Keratinocyte (primary cell): ENCODE measurements at places on chromosomes 2 and 18.
A peak's percentile ranks its signal among the peaks of the same experiment; 100 is the strongest.

GRCh38 chr2:10962004-10962403 is 50.3 kb downstream of the KCNF1 start:
- no peak for DNase-seq

- DNase-seq, result no peak
Measured at GRCh38 chr2:224884188-224884587, 158.1 kb downstream of the DOCK10 start.

- no peak for DNase-seq
Measured at GRCh38 chr2:83826577-83826976, 632.5 kb downstream of the SUCLG1 start.

GRCh38 chr2:72128059-72128842 is 19.4 kb downstream of the CYP26B1 start:
- DNase-seq, result no peak

DNA sequence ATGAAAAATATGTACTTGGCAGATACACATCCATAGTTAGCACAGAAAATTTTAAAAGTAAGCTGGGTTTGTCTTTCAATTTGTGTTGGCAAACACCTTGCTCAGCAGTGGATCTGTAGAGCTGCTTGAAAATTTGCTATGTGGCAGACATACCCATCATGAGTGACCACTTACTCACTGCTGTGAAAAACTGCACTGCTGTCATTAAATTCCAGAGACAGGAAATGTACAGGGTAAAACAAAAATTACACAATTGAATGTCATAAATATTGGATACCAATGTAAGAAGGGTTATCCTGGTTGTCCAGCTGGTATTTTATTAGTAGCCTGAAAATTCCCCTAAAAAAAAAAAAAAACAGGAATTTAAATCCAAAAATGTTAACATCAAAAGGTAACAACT is 24.5 kb downstream of the NIF3L1 start:
- DNase-seq, result no peak

- DNase-seq, result no peak
Measured at GRCh38 chr18:63376538-63376937, 9.5 kb upstream of the KDSR start.

DNA sequence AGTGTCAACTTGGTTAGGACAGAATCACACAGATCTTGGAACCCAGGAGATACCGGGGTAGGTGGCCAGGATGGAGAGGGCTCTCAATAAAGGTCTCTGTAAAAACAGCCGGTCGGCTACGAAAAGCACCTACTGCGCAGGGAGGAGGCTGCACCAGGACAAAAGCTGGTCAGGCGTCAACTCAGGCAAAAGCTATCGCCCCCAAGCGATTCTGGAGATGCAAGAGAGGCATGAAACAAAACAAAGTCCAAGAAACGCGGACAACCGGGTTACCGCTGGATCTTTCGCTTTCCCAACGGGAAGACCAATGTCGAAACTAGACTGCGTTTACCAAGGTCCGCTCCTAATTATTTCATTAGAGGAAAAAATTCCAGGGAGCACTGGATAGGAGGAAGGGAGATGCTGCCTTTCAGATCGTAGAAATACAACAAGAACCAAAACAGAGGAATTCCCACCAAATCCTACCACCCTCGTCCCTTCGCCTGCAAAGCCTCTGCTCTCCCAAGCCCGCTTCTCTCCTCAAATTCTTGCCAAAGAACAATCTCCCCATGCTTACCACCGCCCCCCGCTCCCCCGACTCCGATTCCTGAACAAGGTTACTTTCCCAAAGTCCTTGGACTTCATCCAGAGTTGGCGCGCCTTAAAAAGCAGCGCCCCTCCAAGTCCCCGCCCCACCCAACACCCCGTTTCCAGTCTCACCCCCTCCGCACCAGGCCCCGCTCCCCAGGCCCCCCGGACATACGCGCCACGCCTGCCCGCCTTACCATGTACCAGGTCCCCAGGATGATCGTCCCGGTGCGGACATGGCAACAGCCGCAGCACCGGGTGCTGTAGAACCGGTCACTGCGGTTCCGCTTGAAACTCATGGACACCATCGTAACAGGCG is 539 bp downstream of the LAPTM4A start:
- no peak for DNase-seq

GRCh38 chr2:12787891-12788801 is 71.4 kb downstream of the TRIB2 start:
- DNase-seq, result no peak

- DNase-seq, result no peak
Measured at GRCh38 chr2:100200985-100201384, 58.6 kb upstream of the AFF3 start.

DNA sequence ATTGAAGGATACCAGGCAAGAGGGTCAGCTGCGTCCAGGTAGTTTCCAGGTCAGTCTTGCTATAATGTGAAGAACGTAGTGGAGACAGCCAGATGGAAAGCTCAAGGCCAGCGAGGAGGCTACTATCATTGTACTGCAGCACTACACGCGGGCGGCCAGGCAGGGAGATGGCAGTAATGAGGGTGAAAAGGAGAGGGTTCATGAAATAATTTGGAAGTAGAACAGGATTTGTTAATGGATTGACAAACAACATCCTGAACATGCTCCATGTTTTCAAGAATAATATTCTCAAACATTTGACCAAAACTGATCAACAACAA is 17.1 kb downstream of the SPIRE1 start:
- DNase-seq, result no peak

DNA sequence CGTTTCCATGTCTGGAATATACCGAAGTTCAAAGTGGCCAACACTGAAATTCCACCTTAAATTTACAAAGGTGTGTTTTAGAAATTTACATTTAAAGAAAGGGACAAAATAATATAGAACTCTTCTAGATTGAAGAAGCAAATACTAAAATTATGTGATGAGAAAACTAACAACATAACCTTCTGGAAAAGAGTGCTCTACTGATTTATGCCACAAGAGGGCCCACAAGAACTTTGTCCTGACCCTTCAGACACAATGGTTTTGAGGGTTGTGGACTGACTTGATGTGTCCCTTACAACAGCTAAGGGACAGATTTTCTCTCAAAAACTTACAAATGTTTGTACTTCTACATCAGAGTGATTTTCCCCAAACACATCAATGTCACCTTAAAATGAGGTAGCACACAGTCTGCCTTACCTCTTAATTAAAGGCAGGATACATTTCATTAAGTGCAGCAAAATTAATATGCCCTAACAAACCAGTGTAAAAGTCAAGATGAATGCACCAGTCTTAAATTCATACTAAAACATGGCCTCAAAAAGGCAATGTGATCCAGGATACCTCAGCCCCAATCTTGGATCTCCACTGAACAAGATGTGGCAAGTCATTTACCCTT is 36.2 kb downstream of the EIF2AK3 start:
- DNase-seq, result peak; percentile 11

DNA sequence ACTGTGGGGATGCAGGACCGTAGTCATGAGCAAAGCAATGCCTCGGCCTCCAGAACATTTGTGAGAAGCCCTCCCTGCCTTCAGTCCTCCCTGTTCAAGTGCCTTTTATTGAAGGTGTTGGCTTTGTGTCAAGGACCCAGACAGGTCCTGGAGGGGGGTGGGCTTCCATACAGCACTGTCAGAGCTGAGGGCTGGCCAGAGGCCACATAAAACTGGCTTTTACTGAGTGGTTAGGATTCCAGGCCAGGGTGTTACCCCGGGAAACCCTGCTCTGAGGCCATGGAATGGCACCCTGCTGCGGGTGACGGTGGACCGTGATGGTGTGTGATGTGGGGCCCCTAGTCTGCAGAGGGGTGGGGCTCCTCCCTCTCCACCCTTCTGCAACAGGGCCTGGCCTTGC is 41.6 kb downstream of the TOGARAM2 start:
- no peak for DNase-seq

GRCh38 chr18:67400502-67401117 is 115.9 kb downstream of the DSEL start:
- DNase-seq, result no peak

DNA sequence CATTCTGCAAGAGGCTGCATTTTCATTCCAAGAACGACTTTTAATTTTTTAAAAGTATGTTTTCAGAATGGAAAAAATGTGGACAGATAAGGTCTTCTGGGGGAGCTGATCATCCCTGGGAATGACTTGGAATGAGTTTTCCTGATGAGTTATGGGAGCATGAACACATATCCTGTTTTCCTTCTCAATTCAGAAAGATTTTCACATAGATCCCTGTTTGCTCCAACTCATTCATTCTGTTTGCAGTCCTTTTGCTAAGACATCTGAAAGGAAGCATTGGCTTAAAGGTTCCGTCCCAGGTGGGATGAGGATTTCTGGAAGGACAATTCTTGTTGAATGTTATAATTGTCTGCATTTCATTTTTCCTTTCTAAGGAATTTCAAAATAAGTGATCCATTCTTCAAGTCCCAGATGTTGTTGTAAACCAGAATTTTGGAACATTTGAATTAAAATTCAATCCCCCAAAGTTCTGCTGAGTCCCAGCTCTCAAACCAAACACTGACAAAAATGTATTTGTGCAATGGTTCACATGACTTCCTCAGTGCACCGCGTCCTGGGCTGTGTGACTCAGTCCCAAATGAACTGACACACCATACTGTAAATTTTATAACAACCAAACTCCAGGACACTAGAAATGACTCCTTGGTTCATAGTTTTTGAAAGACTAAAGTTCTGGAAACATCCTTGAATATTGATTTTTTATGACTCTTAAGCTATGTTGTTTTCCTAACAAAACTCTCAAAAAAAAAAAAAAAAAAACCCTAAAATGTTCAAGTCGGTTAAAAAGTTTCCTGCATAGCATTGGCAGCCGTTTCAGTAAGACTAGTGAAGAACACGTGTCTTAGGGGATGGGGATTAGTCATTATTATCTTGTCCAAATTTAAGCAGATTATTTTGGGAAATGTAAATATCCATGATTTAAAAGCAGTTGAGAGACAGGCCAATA is 281.8 kb upstream of the TCF4 start:
- no peak for DNase-seq

DNA sequence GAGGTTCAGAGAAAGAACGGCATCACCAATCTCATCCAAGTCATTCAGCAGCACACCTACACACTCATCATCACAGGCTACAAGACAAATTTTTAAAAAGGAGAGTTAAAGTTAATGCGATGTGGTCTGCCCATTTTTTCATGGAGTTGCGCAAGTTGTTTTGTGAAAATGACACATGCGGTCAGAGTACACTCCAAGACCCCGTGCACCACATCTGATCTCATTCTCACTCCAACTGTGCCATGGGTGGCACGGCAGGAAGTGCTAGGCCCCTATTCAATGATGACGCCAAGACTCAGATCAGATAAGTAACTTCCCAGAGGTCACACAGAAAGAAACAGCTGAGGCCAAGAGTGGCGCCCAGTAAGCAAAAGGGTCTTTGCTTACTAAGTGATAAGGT is 119.8 kb downstream of the LAMA1 start:
- no peak for DNase-seq

- DNase-seq, result no peak
Measured at GRCh38 chr2:233346930-233347329, 7.4 kb upstream of the DGKD start.

DNA sequence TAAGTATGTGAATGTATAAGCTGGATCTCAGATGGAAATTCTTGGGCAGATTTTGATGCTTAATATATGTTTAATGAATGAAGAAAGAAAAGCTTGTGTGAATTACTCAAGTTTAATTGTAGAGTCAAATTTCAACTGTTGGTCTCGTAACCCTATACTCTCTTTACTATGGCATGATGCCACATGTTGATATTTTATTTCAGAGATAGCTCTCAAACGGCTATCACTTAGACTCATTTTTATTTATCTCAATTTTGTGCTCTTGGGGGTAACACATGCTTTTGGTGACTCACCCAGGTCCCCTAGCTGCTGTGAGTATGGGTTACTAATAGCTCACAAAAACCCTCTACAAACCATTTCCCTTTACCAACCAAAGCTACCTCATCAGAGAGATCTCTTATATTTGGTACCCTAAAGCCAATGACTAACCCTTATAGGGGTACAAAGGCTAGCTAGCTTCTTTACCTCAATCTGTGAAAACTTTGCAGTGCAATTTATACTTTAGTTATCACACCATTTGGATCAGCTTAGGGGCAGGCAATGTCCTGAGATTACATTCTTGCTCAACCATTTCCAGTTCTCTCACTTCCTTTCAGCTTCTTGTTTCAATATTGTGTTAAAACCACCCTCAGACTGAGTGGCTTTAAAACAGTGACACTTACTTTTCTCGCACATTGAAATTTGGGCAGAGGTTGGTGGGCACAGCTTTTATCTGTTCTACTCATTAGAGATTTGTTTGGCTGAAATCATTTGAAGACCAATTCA is 240.3 kb downstream of the CDH7 start:
- no peak for DNase-seq

DNA sequence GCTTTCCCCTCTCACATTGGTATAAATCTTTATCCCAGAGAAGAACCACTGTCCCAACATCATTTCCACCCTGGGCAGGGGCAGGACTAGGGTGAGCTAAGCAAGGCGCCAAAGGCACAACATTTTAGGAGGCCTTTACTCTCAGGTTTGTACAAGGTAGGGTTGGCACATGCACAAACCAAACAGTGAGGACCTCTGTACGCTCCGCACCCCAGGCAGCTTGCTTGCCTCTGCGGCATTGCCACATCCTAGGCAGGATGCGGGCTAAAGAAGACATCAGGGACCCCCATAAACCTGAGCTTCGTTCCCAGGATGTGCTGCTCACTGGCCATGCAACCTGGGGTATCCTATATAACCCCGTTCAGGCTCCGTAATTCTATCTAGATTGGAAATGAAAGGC is 128.1 kb upstream of the DAPL1 start:
- DNase-seq, result no peak

GRCh38 chr2:14094592-14094991 is 537.9 kb upstream of the LRATD1 start:
- no peak for DNase-seq

GRCh38 chr2:126686841-126687485 is 31.0 kb downstream of the GYPC start:
- DNase-seq, result no peak

- no peak for DNase-seq
Measured at GRCh38 chr2:73020657-73021370, 50.7 kb downstream of the SFXN5 start.

DNA sequence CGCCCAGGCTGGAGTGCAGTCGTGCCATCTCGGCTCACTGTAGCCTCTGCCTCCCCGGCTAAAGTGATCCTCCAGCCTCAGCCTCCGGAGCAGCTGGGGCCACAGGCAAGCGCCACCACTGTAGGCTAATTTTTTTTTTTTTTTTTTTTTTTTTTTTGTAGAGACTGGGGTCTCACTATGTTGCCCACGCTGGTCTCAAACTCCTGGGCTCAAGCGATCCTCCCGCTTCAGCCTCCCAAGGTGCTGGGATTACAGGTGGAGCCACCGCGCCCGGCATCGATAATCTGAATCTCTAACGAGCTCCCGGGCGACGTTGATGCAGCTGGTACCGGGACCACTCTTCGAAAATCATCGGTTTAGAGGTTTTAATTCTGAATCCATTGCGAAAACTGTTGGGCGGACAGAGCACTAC is 520 bp upstream of the CYP20A1 start:
- DNase-seq, result no peak

- no peak for DNase-seq
Measured at GRCh38 chr18:36295880-36296301, 1.6 kb upstream of the FHOD3 start.

DNA sequence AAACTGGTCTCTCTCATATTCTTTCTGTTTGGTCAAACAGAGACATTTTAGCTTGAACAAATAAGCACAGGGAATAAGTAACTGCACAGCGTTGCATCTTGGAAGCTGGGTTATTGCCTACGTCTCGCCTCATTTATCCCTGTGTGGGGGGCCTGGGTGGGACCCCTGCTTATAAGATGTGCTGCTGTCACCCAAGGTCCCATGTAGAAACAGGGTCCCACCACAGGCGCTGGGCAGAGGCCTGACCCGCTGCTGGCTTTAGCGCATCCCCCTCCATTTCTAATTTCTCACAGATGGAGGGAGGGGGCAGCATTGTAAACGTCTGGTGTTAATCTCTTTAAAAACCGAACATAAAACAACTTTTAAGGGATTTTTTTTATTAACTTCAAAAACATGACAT is 207.8 kb downstream of the HDAC4 start:
- DNase-seq, result no peak
